IPS DF 19.7 (cell line): ENCODE measurements at places on chromosomes 11 and 22.

DNA sequence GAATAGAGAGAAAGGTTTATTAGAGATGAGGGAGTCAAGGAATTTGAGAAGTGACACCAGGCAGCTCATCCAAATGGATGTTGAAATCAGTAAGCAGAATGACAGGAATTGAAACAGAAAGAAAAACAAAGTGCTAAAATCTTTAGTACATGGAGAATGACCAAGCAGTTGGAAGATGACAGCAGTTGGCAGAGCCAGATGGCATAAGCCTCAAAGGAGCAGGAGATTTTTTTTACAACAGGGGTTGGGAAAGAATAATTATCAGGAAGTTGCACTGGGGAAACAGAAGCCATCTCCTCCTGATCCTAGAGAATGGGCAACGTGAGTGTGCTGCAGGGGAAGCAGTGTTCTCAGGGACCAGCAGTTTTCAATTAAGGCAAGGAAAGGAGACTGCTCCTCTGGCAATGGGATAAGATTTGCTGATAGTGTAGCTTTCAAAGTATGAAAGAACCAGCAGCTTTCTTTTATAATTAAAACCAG lies 28.9 kb downstream of the RAB39A start:
- DNase-seq = no peak

DNA sequence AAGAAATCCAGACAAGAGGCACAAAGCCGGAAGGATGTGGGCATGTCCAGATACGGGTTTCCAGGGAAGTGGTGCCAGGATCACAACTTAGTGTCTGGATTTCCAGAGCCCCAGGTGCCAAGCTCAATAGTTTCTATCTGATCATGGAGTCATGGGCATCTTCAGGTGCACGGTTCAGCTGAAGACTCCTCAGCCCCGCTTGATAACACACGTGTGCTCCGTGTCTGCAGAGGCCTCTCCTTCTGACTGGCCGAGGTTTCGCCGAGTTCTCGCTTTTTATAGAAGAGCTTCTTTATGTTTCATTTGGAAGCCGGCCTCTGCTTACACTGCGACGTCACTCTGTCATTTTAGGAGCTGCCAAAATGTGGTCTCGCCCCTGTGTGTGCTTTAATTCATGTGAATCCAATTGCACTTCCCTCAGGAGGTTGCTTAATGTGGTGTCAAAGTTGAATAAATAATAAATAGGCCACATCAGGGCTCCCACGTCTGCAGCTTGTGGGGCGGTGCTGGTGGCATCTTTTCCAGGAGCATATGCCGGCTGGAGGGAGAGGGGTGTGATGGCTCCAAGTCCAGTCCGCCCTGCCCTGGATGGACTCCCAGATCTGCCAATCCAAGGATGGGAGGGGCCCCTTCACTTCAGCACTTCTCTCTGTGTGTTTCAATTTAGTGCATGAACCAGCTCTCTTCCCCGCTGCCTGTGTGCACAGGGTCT lies 1410.8 kb downstream of the TBC1D22A start:
- no peak for DNase-seq

DNA sequence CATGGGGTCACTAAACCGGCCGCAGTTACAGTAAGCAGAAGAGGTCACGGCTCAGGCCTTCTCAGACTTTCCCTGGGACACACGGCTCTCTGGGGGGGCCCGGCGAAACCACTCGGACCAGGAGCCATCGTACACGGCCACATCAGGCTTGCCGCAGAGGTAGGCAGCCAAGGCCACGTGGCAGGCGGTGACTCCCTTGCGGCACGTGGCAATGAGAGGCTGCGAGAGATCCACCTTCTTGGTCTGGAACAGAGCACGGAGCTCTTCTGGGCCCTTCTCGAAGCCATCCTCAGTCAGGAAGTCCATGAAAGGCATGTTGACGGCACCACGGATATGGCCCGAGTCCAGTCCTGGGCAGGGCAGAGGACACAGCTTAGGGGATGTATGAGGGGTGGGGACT lies 8.3 kb downstream of the TST start:
- no peak for DNase-seq

GRCh38 chr11:92626624-92627023 lies 342.8 kb upstream of the MTNR1B start:
- no peak for DNase-seq
